T-helper 2 cell (primary cell): ENCODE measurements at places on chromosomes 12 and 14.

DNA sequence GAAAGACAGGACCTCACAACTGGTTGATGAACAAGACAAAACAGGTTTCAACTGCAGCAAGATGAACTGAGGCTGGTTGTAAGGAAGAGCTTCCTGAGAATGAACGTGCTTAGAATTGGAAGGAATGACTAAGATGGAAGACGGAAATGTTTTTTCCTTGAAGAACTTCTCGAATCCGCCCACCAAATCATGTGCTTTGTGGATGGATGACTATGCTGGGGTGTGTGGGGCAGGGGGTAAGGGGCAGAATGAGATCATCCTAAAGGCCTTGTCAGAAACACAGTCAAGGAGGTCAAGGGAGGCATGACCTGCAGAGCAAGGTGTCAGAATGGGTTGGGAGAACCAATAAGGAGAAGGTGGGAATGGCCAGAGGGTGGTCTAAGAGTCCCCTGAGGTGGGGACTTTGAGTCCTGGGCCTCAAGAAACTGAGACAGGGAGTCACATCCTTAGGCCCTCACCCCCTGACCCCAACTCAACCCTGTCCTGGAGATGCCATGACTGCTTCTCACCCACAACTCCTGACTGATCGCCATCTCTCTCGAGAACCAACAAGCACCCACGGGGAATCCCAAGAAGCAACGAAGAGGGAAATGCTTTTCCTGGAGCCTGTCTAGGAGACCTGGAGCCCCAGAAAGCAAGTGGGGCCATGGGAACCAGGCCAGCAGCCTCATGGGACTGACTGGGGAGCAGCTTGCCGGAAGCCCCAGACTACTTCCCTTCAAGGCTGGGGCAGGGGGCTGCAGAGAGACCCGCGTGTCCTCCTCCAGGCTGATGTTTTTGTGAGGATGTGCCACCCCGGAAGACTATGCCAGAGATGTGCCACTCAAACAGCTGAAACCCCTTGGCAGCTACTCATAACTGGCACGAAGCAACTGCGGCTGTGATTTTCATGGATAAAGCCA is 84.0 kb downstream of the ACTN1 start:
- DNase-seq, result no peak

GRCh38 chr14:75204116-75204515 is 27.7 kb upstream of the TMED10 start:
- no peak for DNase-seq

GRCh38 chr12:32091696-32092095 is 15.0 kb upstream of the BICD1 start:
- DNase-seq, result no peak

GRCh38 chr14:86279405-86279804 is 749.5 kb downstream of the FLRT2 start:
- DNase-seq, result no peak

GRCh38 chr14:54168489-54168888 is 211.9 kb upstream of the BMP4 start:
- no peak for DNase-seq

- DNase-seq, result no peak
Measured at GRCh38 chr12:106840243-106840642, 65.8 kb downstream of the RIC8B start.

DNA sequence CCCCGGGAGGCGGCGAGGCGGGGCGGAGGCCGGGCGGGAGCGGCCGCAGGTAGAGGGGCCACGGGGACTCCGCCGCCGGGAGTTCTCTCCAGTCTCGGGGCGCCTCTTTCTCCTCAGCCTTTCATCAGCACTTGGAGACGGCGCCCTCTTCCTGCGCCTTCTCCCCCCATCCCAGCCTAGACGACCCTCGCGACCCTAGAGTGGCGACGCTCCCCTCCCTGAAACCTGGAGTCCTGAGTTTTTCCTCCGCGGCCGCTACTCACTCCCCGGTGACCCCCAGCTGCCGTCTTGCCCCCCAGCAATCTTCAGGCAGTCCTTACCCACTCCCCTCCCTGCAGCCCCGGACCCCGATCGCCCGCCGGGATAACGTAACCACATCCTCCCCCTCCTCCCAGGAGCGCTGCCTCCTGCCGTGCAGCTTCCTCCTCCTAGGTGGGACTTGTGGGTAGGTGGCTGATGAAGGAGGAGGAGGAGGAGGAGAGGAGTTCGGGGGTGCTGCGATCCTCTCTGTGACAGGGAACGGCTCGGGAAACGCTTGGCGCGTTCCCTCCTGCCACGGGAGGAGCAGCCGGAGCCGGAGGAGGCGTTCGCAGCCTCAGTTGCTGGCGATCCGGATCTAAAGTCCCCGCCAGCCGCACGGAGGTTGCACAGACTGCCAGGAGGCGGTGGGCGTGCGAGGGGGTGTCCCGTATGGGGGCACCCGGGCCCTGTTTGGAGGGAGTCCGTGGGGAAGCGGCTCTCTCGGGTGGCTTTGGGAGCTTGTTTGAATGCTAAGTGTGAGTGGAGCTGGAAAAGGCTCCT is 891 bp downstream of the PLEKHA5 start:
- peak; percentile 17 for DNase-seq

GRCh38 chr14:50668826-50669143 is 679 bp upstream of the SAV1 start:
- DNase-seq, result no peak

DNA sequence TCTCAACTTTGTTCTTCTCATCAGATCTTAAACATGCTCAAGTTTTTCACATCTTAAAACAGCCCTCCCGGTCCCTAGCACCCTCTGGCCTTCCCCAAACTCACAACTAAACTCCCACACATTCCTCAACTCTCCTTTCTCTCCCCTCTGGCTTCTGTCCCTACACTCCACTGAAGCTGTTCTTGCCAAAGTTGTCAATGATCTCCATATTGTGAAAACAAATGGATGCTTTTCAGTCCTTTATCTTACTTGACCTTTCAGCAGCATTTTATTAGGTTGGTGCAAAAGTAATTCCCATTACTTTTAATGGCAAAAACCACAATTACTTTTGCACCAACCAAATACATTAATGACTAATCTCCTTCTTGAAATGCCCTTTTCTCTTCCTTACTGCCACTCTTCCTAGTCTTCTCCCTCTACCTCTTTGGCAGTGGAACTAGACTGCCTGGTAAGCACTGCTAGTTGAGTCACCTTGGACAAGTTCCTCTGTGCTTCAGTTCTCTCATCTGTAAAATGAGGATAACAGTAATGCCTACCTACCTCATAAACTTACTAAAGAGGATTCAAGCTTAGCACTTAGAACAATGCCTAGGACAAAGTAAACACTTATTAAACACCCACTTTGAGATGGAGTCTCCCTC is 16.0 kb downstream of the CERS5 start:
- no peak for DNase-seq

DNA sequence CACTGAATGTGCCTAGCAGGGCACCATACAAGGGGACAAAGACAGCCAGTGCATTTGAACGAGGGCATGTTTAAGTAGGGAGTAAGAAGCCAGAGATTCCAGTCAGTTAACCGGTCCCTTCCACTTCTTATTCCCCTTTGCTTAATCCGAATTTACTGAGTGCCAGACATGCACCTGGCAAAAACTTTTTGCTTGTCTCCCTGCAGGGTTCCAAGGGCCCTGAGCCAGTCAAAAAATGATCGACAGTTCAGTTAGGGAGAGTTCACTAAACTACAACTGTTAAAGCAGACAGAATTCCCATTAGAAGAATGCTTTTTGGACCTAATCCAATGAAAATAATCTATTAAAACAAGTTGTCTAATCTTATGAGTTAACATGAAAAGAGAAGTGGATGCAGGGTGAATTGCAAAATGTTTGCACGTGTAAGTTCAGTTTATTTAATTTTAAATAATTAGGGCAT is 193.8 kb downstream of the TMTC2 start:
- no peak for DNase-seq

GRCh38 chr14:30906752-30907658 is 32.6 kb downstream of the COCH start:
- DNase-seq, result no peak

GRCh38 chr12:112606611-112607365 is 184.8 kb upstream of the RPH3A start:
- DNase-seq, result no peak

GRCh38 chr12:107436376-107436775 is 249.2 kb upstream of the PWP1 start:
- DNase-seq, result no peak

- DNase-seq, result no peak
Measured at GRCh38 chr12:87678453-87678852, 350.7 kb downstream of the C12orf50 start.

GRCh38 chr12:21296751-21297406 is 37.8 kb downstream of the SLCO1A2 start:
- no peak for DNase-seq

DNA sequence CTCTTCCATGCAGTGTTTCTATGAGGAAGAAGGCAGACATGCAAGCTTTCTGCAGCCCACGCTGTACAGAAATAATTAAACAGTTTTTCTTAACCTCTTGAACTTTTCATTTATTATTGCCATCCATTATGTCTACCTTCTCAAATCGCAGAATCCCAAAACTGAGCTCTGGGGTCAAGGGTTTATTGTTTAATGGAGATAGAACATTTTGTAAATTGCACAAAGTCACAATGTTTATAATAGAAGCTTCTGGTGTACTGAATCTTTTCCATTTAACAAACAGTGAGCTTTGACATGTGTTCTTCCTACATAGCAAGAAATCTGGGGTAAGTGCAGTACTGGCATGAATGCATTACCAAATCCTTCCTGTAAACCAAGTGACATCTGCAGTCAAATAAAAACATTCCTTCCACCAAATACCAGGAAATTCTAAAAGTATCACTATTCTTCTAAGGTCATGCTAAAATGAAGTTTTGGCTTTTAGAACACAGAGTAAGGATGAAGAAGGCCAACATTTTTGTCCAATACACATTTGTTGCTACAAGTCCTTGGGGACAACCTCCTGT is 385.3 kb upstream of the DDHD1 start:
- no peak for DNase-seq
